Stimulated activated CD4-positive, alpha-beta T cell treated with anti-CD3 and anti-CD28 coated beads, Interleukin-1b, Interleukin-23, amount 100 ng/mL, for 24 hours (primary cell): ENCODE measurements at places on chromosomes 4 and X.

GRCh38 chrX:17617806-17618205 lies 119.5 kb upstream of the SCML1 start:
- DNase-seq, result no peak

DNA sequence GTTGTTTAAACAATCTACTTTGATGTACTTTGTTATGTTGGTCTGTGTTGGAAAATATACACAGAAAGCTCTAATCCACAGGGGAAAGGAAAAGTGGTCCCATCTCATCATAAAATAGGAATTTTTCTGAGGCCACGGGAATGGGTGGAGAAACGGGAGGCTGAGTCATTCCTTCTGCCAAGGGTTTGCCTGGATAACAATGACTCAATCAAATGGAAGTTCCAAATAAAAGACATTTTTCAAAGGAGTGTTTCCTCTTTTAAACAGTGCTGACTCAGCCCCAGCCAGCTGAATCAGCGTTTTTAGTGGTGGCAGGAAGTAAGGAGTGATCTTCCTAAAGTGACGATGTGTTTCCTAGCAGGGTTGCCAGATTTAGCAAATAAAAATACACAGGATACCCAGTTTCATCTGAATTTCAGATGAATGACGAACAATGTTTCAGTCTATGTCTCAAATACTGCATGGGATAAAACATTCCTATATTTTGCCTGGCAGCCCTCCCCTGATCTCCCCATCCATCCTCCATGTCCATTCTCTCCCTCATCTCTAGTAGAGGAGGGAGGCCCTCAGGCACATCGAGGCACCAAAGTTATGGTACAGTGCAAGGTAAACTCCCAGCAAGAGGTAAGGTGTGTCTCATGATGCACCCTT lies 345.4 kb upstream of the GATB start:
- DNase-seq, result no peak

DNA sequence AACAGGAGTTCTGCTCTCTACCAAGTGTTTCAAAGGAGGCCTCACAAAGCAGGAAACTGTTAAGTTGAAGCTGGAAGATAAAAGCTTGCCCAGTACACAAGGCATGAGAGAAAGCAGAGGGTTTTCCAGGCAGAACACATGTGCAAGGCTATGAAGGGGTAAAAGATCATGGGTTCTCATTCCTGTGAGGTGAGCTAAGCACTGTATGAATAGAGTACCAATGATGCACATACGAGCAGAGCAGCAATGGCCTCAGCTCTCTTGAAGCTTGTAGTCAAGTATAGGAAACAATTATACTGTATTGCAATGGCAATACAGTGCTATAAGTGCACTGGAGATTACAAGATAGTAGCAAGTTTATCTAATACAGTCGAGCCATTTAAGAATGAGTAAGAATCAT lies 18.0 kb downstream of the TTC29 start:
- DNase-seq, result no peak

DNA sequence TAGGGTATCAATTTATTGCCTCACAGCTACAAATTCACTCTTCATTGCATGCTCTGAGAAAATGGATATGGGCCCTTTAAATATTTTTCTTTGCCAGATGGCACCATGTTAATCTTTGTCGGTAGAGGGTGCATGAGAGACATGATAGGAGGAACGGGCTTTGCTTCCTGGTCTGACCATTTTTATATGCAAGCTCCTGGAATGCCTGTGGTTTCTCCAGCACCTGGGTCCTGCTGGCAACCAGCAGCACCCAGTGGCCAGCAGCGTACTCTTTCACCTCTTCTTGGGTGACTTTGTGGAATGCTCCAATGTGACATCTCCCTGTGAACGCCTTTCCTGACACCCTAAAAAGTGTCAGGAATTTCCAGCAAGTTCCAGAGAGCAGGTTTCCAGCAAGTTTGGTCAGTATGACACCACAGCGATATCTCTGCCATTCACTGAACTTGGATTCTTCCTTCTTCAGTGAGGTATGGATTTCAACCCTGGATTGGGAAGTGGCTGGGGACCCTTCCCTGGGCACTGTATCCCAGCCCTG lies 140.3 kb upstream of the PGRMC2 start:
- no peak for DNase-seq

DNA sequence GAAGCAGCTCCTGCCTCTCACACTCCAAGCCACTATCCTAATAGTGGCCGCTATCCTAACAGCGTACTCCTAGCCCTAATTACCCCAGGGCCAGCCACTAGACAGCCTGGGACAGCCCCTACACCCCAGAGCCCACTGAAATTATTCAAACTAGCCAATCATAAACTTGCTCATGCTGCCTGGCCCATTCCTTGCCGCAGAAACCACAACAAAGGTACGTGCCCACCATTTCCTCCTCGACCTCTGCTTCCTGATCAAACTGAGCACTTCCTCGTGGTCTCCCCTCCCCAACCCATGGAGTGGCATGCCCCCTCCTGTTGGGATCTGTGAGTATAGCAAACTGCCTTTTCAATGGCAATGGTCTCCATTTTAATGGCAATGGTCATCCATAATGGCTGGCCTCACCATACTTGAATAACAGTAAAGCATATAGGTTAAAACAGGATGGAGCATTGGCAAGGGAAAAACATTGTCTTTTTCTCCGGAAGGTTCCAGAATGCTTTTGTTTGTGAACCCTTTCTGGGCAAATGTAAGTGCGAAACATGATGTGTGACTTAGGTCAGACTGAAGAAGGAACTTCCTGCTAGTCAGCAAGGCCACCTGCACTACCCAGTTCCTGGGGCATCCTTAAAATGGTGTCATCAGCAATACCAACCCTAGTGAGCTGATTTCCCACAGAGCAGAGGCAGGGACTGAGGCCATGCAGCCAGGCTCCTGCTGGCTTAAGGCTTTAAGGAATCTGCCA lies 107.1 kb upstream of the ATP6AP2 start:
- no peak for DNase-seq
